ENCODE measurements at places on chromosomes 5 and 9.

GRCh38 chr5:60843936-60844905, at the start of gene ELOVL7:
TSS of gene ELOVL7 (minus strand) at chr5:60844269. CDS start at chr5:60787397, 56,872 bp downstream.
- peak; percentile 83 for DNase-seq

GRCh38 chr5:128885649-128886255, 79.5 kb upstream of the SLC27A6 start:
- DNase-seq: no peak

GRCh38 chr9:96232539-96233241, 69.3 kb downstream of the HSD17B3 start:
- DNase-seq: peak; percentile 47

DNA sequence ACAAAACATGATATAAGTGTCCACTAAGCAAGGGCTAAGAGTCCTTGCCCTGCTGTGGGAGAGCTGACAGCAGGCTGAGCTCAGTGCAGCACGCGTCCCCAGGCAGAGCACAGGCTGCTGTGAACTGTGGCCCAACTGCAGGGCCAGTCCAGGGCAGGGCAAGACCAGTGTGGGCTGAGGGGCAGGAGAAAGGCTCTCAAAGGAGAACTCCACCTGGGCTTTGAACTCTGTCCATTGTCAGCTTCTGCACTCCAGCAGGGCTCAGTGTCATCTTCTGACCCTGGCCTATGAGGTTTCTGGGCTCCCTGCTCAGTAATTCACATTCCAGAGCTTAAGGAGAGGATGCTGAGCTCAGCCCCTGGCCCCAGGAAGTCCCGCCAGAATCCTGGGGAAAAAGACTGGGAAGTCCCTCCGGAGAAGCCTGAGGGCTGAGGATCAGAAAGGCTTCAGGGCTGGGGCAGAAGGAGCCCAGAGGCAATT, 37.4 kb downstream of the LHFPL2 start:
- no peak for DNase-seq

GRCh38 chr5:4880304-4880741, 259.8 kb upstream of the ADAMTS16 start:
- no peak for DNase-seq

DNA sequence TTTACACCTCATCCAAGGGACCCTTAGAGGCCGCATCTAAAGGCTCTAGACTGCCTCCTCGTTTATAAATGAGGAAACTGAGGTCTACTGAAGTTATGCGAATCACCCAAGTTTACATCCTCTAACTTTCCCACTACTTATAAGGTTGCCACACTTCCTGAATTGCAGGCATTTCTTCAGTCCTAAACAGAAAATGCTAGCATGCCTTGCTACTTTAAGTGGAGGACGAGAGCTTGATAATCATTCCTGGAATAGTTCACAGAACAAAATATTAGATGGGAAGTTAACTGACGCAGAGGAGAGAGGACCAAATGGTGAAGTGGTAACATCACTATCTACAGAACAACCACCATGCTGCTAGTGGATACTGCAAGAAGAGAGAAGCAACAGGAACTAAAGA, 85.8 kb downstream of the GNAQ start:
- DNase-seq: no peak

- no peak for DNase-seq
Measured at GRCh38 chr9:87836951-87837705, 45.5 kb upstream of the SPATA31E1 start.

DNA sequence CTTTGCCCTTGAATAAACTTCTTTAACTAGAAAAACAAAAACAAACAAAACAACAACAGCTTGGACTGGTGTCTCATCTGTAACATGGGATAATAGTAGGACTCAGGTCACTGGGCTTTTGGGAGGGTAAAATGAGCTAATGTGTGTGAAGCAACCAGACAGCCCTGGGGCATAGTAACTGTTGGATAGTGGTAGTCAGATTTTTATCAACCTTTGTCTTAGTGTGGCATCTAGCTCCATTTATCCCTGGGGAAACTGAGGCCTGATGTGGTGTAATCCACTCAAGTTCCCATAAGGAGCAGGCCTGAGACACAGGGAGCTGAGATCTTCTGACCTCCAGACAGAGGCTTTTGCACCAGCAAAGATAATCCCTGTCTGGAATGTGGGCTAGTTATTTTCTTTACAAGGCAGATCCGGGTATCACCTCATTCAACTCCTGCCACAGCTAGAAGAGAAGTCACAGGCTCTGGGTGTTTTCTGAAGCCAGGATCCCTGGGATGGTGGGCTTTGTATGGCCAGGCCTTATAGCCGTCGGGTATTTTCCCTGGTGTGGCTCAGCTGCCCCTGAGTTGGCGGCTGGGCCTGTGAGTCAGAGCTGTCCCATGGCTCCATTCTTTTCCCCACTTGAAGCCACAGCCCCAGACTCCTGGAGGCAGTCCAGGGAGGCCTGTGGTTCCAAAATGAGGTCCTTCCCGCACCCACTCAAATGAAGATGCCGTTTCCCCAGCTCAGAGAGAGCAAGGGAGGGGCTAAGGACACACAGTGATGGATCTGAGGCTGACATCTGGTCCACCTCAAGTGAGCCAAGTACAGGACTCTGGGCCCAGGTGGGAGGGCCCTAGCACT, 26.1 kb upstream of the CSF1R start:
- DNase-seq: no peak

All from GM12865 (cell line).